ENCODE measurements at places on chromosomes 6 and 20.

DNA sequence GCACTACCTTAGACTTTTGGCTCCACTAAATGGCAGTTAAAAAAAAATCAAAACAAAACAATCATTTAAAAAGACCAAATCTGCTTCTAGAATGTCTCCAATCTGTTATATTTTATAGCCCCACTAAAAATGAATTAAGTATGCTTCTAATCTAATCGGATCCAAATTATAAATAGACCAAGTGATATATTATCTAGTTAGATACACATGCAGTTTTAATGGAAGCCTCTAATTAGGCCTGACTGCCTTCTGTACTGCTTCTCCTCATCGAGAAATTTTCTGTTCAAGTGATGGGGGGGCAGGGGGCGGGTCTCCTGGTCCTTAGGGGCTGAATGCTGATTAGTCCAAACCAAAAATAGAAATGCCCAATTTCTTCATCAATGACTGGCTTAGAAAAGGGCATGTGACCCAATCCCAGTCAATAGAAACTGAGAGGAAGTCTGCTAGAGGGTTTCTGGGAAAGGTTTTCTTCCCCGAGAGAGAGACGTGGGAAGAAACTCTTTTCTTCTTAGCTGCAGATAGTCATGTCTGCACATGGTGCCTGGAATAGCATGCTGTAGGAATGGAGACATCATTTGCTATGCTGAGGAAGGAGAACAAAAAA is 6.9 kb downstream of the SESN1 start:
- no peak for DNase-seq

DNA sequence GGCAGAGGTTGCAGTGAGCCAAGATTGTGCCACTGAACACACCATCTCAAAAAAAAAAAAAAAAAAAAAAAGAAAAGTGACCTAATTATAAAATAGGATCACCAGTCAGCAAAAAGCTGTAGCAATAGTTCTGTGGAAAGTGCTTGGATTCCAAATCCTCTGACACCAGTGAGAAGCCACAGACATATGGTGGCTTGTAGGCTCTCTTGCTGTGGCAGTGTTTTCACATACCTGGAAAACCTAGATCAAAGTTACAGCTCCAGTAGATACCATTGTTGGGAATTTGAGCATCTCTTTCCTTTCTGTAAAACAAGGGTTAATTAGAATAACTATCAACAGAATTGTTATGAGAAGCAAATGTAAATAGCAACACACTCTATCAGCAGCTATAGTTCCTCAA is 4.1 kb downstream of the CCDC170 start:
- no peak for DNase-seq

- no peak for DNase-seq
Measured at GRCh38 chr6:43926634-43927531, 156.9 kb downstream of the VEGFA start.

DNA sequence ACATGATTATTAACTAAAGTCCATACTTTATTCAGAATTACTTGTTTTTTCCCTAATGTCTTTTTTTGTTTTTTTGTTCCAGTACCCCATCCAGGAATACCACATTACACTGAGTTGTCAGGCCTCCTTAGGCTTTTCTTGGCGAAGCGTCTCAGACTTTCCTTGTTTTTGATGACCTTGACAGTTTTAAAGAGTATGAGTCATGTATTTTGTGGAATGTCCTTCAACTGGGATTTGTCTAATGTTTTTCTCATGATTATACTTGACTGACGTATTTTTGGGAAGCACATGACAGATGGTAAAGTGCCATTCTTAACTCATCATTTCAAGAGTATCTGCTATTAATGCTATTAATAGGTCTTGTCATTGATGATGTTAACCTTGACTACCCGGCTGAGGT is 23.6 kb downstream of the ENPP1 start:
- no peak for DNase-seq

- peak; percentile 49 for DNase-seq
Measured at GRCh38 chr20:25148181-25148981, 47.1 kb upstream of the ENTPD6 start.

DNA sequence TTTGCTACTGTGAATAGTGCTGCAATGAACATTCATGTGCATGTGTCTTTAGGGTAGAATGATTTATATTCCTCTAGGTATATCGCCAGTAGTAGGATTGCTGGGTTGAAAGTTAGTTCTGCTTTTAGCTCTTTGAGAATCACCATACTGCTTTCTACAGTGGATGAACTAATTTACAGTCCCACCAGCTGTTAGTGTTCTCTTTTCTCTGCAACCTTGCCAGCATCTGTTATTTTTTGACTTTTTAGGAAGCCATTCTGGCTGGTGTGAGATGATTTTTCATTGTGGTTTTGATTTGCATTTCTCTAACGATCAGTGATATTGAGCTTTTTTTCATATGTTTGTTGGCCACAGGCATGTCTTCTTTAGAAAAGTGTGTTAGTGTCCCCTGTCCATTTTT is 40.0 kb downstream of the PLG start:
- DNase-seq = no peak

DNA sequence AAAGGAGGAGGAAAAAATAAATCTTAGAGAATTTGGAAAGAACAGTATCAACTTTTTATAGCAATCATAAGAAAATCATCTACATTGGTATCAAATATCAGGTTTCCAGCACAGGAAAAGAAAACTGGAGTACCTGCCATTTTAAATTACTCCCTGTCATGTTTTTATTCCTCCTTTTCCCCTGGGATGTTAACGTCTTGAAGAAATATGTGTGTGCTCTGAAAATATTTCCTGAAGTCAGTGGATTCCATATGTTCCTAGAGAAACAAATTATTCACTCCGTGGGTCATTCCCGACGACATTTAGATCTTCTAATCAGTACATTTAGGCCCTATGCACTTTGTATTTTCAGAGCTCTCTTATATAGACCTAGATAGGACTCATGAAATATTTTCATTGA is 42.0 kb upstream of the RSPO3 start:
- no peak for DNase-seq

DNA sequence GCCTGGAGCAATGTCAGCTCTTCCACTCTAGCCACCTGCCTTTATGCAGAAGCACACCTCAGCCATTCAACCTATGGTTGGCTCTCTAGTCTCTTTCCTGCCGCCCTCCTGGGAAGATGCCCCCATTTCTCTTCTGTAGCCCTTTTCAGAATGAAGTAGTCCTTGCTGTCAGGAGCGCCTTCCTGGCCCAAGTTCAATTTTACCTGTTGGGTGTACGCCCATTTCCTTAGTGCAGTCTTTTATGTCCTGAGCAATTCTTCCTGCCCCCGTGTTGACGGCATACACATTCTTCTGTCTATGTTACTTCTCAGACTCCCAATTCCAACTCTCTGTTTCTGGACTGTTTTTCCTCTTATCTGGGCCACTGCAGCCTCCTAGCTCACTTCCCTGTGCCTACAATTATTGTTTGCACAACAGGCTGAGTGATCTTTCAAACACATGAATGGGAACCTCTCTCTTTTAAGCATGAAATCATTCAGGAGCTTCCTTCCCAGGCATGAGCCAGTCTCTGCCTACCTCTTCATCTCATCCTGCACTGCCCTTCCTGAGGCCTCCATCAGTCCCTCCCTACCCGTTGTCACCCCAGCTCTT is 389.2 kb downstream of the CD83 start:
- no peak for DNase-seq

- DNase-seq = no peak
Measured at GRCh38 chr20:31803552-31804291, 15.4 kb upstream of the MYLK2 start.

DNA sequence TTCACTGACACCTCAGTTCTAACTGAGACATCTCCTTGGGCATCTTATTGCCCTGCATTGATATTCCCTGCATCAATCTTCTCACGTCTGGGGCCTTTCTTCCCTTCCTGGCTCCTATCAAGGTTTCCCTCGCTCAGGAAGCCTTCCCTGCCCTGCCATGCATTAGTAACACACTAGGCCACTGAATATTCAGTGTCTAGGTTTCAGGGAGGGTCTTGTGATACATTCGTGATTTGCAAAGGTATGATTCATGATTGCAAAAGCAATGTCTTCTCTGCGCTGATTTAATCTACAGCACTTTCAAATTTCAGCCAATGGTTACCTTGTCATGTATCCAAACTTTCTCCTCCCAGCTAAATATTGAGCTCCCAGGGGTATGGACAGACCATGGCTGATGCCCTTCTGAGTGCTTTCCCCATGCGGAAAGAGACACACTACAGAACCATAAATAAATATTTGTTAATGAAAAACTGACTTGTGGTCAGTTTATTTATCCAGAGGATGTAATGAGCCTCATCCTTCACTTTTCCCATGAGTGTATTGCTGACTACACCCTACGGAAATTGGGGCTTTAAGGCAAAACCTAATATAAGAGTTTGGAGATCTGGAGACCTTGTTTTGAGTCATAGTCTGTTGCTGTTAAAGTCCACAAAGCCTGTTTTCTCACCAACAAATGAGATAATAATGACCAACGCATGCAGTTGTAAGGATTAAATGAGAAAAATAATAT is 21.6 kb upstream of the PCSK2 start:
- DNase-seq = no peak

- no peak for DNase-seq
Measured at GRCh38 chr20:43040427-43040826, 149.3 kb downstream of the PTPRT start.

DNA sequence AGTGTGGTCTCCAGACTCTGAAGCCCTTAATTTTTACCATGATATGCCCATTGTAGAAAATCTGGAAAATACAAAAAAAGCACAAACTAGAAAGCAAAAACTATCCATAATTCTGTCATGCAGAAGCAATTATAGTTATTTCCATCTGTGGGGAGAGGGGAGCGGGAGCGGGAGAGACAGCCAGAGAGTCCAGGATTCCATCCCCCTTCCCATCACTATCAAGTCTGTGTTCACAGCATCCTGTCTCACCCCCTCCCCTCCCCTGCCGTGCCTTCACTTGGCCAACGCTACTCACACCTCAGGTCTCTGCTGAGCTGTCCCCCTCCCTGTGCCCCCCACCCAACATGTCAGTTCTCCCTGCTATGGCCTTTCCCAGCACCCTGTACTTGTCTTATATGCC is 14.5 kb downstream of the RIMS4 start:
- no peak for DNase-seq

- DNase-seq = no peak
Measured at GRCh38 chr6:152204591-152204990, 397.1 kb downstream of the ESR1 start.

All from stimulated activated CD4-positive, alpha-beta T cell treated with anti-CD3 and anti-CD28 coated beads, TNF-alpha, amount 100 ng/mL, for 1 hour (primary cell).